ENCODE measurements at places on chromosomes 2 and 18.

DNA sequence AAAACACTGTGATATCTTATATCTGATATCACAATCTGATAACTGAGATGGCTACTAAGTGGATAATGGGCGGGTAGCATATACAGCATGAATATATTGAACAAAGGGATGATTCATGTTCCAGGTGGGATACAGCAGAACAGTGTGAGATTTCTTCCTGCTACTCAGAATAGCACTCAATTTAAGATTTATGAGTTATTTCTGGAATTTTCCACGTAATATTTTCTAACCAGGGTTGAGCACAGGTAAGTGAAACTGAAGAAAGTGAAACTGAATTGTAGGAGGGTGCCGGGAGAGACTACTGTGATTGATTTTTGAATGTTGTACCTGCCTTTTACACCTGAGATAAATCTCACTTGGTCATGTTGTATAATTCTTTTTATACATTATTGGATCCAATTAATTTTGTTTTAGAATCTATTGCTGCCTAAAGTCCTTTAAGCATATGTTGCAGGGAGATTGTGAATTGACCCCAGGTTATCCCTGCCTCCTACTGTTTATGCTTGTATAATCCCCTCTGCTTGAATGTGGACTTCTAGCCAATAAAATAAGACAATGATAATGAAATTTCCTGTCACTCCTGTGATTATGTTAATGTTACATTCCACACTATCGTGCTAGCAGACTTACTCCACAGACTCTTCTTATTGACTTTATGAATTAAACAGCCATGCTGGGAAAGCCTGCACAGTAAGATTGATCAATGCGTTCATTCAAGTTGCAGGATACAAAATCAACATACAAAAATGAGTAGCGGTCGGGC is 67.6 kb upstream of the RBBP8 start:
- DNase-seq: no peak

DNA sequence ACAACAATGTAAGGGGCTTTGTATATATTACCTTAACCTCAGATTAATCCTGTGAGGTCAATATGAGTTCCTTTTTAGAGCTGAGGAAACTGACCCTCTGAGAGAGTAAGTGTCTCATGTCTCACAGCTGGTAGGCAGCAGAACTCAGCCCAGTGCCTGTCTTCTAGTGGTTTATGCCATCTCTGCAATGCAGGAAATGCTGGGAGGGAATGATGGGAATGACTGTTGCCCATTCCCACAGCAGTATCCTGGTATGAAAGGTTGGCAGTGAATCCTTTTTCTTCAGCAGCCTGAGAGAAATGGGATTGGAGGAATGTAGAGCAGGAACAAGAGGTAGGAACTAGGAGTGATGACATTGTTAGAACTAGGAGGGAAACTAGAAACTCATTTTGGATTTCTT is 6.0 kb downstream of the MRPL30 start:
- DNase-seq: peak; percentile 6

GRCh38 chr2:144453486-144454158 is 66.3 kb downstream of the ZEB2 start:
- DNase-seq: no peak

GRCh38 chr2:17542471-17542870 is 2.0 kb downstream of the VSNL1 start:
- DNase-seq: no peak

GRCh38 chr2:67612576-67613042 is 215.5 kb downstream of the ETAA1 start:
- no peak for DNase-seq

DNA sequence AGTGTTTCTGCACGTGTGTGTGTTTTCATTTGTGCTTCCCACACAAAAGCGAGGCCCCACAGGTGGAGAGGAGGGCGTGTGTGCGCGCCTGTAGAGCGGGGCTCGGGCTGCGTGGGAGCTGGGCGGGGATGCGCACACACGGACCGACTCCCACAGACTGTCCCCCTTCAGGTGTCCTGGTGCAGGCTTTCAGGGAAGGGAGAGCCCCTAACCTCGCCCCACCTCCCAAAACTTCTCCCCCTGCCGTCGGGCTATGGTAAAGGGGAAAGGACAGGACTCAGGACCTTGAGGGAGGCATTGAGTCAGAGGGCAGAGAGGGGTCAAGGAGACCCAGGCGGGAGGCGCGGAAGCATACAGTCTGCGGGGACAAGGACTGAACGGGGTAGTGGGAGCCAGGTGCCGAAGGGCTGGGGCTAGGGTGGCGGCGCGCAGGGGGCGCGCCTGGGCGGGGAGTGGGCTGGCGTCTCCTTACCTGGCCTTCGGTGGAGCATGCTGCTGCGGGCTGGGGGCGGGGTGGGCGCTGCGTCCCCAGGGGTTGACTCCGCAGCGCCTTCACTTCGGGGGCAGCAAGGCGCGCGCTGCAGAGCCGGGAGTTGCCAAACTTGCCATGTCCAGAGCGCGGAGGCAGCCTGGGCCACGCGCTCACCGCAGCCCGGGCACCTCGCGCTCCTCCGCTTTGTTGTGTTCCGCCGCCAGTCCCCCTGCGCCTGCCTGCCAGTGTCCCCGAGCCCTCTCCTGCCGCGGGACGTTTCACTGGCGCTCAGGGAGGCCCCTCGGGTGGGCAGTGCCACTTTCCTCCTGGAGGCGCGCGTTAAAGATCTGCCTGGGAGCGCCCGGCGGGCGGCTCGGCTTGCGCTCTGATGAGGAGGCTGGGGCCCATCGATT is 302.0 kb downstream of the NCKAP5 start:
- DNase-seq: peak; percentile 53

Measured in astrocyte of the hippocampus (primary cell).